ENCODE measurements at places on chromosomes 16 and 17.
A peak's percentile ranks its signal among the peaks of the same experiment; 100 is the strongest.

DNA sequence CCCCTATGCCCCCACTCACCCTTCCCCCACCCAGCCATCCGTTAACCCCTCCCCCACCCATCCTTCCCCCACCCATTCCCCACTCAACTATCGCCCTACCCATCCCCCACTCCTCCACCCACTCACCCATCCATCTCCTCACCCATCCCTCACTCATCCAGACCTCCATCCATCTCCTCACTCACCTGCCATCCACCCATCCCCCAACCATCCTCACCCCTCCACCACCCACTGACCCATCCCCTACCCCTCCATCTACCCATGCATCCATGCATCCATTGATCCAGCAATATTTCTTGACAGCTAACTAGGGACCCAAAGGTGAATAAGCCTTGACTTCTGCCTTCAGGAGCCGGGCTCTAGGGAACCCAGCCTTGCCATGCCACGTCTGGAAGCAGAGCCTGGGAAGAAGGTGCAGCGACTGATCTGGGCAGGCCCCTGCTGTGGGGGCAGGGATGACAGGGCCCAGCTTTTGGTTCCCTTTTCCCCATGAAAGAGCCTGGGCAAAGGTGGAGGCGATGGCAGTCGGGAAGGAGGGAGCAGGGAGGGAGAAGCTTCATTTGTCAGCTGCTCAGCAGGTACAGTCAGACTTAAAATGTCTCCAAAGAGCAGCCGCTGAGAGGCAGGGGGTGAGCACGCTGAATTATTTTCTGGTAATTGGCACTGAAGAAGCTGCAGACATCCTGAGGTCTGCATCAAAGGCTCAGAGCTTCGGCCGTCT lies 23.1 kb upstream of the DOC2B start:
- no peak for DNase-seq

DNA sequence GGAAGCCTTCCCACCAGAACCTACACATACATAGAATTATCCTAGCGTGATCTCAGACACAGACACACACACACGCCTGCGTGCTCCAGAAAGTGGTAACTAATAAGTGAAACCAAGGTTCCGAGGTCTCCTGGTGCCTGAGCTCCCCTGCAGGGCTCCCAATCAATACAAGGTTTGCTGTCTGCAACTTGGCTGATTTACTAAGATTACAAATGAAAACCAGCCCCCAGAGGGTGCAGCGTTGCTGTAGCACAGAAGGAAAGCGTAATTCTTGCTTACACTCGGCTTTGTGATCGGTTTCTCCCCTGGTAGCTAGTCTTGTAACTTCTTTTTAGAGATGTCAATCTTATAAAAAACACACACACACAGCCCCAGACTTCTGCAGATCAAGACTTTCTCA lies 334.1 kb upstream of the XYLT1 start:
- DNase-seq, result no peak

GRCh38 chr17:2899906-2900305 lies 103.7 kb downstream of the RAP1GAP2 start:
- no peak for DNase-seq

- DNase-seq, result peak; percentile 72
Observed at GRCh38 chr17:59423137-59423724, 91.8 kb downstream of the YPEL2 start.

DNA sequence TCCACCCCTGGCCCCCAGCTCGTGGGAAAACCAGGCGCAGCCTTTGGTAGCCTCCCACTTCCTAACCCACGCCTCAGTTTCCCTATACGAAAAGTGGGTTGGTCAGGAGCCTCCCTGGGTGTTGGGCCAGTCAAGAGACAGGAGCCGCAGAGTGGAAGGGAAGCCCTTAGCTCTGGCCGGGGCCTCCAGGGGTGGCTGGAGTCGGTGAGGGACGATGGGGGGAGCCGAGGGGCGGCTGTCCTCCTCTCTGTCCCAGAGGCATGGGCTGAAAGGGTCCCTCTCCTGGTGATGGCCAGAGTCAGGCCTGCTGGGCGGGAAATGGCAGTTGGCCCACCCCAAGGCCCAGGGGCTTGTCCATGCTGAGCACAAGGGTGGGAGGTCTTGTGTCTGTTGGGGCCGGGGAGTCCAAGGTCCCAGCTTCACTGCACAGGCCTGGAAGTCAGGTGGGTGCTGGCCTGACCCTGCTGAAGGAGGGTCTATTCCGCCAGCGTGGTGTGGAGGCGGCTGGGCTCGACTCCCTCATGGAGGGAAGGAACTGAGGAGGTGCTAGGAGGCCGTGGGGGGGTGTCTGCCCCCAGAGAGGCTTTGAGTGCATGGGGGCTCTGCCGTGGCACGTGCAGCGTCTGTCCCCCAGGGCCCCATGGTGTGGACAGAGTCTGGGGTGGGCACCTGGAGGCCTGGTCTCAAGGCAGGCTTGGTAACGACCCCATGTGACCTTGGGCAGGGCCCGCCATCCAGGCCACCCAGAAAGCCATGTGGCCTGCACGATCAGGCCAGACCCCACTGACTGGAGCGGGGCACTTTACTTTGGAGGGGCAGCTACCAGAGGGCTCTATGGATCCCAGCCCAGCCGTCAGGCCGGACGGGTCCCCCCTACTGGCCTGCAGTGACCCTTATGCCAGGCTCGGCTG lies 1.1 kb downstream of the SLC16A3 start:
- peak; percentile 31 for DNase-seq

All from endothelial cell of umbilical vein (primary cell).